ENCODE measurements at places on chromosomes 2 and 18.
A peak's percentile ranks its signal among the peaks of the same experiment; 100 is the strongest.

- DNase-seq = peak; percentile 13
These were observed 126.0 kb downstream of the OSBPL1A start for GRCh38 chr18:24271381-24272228.

DNA sequence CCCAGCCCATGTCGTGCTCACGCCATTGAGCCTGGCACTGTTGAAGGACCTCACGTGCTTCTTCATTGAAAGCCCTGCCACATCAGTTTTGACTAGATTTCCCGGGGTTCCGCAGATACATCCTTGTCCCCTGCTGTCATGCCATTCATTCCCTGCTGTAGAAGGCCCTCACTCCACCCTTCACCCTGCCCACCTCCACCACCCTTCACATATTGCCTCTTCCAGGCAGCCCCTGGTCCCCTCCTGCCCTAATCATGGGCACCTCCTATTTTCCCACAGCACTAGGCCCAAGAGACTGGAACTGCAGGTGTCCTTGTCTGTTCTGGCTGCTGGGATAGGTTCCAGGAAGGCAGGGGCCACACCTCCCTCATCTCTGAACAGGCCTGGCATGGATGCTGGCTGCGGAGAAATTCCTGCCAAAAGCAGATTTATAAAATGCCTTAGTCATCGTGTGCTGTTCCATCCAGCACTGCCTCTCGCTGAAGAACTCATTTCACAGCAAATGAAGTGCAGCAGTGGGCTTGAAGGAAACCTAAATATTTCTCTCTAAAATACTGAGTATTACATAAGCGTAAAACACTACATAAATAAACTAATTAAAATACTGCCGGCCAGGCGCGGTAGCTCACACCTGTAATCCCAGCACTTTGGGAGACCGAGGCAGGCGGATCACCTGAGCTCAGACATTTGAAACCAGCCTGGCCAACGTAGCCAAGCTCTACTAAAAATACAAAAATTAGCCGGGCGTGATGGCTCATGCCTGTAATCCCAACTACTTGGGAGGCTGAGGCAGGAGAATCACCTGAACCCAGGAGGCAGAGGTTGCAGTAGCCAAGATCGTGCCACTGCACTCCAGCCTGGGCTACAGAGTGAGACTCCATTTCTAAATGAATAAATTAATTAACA lies 38.4 kb downstream of the EIF4E2 start:
- no peak for DNase-seq

DNA sequence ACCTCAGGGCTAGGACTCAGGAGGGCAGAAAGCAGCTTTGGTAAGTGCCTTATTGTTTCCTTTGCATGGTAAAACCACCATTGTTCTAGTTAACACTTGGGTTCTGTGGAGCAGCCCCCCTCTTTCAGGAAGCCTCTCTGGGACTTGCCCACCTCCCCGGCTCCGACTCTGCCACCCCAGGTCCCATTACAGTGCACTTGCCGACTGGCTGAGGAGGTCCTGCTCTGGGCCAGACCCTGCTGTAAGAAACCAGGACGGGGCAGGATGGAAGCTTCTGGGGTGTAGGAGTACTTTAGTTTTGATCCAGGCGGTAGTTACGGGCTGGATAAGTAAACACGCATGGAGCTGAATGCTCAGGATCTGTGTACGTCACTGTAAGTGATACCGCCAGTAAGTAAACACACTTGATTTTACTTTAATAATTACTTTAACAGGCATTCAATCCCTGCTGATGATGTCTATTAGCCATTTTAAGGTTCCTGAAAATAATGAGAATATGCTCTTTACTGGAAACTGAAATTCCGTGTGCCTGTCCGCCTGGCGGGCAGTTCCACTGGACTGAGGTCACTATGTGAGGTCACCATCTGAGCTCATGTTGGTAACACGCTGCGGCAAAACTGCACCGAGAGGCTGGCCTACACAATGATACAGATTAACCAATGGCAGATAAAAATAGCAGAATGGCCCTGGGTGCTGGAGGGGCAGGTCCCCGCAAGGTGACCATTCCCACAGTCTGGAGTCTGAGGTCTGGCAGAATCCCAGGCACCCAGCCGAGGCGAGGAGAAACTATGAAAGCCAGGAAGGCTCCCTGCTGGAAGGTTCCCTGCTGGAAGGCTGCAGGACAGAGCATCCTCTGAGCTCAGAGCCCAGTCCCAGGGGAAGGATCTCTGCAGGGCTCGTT lies 25.2 kb downstream of the HS1BP3 start:
- no peak for DNase-seq

- DNase-seq = no peak
These were observed 23.4 kb downstream of the SNTG2 start for GRCh38 chr2:974054-974453.

GRCh38 chr18:9410515-9410914 lies 64.8 kb upstream of the RALBP1 start:
- DNase-seq = no peak

- no peak for DNase-seq
These were observed 93.6 kb downstream of the RAPGEF4 start for GRCh38 chr2:172829229-172829628.

GRCh38 chr2:75772908-75773630 lies 62.4 kb upstream of the GCFC2 start:
- no peak for DNase-seq

DNA sequence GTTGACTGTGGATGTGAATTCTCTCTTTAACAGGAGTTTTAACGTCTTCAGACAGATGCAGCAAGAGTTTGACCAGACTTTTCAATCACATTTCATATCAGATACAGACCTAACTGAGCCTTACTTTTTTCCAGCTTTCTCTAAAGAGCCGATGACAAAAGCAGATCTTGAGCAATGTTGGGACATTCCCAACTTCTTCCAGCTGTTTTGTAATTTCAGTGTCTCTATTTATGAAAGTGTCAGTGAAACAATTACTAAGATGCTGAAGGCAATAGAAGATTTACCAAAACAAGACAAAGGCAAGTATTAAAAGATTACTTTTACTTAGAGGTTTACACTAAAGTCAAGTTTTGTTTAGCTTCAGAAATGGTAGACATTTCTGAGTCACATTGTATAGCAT lies 30.2 kb upstream of the TYMS start:
- no peak for DNase-seq

GRCh38 chr2:230899287-230899686 lies 25.8 kb downstream of the GPR55 start:
- no peak for DNase-seq

All from stimulated activated CD4-positive, alpha-beta T cell treated with anti-CD3 and anti-CD28 coated beads, Interleukin-4, amount 100 ng/mL, for 48 hours (primary cell).